BJ (cell line): ENCODE measurements at places on chromosomes 2 and 18.

DNA sequence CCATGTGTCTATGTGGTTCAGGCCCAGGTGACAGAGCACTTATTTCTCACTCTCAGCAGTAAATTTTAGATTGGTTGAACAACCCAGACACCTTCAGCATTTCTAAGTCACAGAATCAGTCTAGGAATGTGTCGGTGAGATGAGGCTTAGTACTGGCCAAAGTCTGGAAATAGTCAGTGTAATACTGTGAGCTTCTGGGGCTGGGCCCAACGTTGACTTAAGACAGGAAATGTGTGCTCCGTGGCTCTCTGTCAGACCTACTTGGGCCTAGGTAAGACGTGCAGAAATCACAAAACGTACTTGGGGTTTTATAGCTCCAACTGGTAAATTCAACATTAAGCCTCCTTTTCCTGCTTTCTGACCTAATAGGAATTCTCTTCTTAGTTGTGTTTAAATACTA is 160.3 kb upstream of the COL3A1 start:
- no peak for DNase-seq

- DNase-seq: no peak
These were observed 76.3 kb downstream of the BOLA3 start for GRCh38 chr2:74071426-74071825.

GRCh38 chr2:58204195-58204959 is 36.7 kb downstream of the FANCL start:
- DNase-seq: no peak

- no peak for DNase-seq
These were observed 11.8 kb downstream of the TBR1 start for GRCh38 chr2:161427664-161428587.
